ENCODE measurements at places on chromosomes 6 and 20.

DNA sequence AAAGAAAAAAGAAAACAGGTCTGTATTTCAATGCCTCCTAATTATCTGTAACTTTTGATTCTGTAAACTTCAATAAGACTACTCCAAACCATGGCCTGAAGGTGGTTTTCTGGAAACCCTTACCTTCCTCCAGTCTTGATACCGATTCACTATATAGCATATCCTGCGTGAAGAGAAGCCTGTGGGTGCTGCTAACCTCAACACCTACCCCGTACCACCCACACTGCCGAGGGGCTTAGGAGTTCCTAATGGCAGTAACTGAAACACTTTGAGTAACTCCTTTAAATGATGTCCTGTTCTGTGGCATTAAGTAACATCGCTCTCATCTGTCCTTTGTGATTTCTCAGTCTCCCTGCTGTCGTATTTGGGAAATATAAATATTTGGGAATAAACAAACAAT is 104.5 kb upstream of the CARMIL1 start:
- no peak for DNase-seq

DNA sequence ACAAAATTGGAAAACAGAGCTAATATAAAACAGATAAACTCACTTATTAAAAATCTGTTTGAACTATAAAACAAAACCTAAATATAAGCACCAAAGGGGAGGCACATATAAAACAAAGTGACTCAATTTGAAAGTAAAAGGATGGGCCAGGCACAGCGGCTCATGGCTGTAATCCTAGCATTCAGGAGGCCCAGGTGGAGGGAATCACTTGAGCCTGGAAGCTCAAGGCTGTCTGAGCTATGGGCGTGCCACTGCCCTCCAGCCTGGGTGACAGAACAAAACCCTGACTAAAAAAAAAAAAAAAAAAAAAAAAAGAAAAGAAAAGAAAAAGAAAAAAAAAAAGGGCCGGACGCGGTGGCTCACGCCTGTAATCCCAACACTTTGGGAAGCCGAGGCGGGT is 31.1 kb upstream of the SMAP1 start:
- DNase-seq, result no peak

- no peak for DNase-seq
Measured at GRCh38 chr20:3645309-3646066, 17.7 kb downstream of the GFRA4 start.

GRCh38 chr6:161393292-161393691 is 119.4 kb upstream of the AGPAT4 start:
- no peak for DNase-seq

- DNase-seq, result no peak
Measured at GRCh38 chr6:170092826-170093225, 198.1 kb downstream of the DLL1 start.

- DNase-seq, result no peak
Measured at GRCh38 chr6:121354764-121355163, 20.5 kb upstream of the TBC1D32 start.

DNA sequence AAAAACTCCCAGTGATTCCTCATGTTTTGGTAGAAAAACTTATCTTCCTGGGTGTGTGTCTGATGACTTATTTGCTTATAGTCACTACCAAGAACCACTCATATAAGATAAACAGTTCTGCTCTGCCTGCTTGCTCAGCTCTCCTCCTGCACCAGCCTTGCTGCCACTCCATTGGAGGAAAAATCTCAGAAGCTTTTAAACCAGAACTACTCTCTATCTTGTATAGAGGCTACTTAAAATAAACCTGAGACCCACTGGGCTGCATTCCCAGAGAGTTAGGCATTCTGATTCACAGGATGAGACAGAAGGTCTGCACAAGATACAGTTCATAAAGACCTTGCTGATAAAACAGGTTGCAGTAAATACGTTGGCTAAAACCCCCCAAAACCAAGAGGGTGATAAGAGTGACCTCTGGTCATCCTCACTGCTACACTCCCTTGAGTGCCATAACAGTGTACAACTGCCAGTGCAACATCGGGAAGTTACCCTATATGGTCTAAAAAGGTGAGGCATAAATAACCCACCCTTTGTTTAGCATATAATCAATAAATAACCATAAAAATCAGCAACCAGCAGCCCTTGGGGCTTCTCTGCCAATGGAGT is 728.3 kb downstream of the EPHA7 start:
- no peak for DNase-seq

GRCh38 chr6:73519926-73520687 is 725 bp downstream of the EEF1A1 start:
- peak; percentile 38 for DNase-seq

DNA sequence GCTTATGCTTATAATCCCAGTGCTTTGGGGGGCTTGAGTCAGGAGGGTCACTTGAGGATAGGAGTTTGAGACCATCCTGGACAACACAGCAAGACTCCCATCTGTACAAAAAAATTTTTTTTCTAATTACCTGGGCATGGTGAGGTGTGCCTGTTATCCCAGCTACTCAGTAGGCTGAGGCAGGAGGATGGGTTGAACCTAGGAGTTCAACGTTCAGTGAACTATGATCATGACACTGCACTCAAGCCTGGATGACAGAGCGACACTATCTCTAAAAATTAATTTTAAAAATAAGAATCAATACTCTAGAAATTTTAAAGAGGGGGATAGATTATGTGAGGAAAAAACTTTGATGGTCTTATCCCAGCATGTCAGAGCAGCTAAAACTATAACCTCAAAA is 44.1 kb downstream of the SLC23A2 start:
- no peak for DNase-seq

- DNase-seq, result no peak
Measured at GRCh38 chr20:33893314-33893713, 82.2 kb downstream of the CHMP4B start.

DNA sequence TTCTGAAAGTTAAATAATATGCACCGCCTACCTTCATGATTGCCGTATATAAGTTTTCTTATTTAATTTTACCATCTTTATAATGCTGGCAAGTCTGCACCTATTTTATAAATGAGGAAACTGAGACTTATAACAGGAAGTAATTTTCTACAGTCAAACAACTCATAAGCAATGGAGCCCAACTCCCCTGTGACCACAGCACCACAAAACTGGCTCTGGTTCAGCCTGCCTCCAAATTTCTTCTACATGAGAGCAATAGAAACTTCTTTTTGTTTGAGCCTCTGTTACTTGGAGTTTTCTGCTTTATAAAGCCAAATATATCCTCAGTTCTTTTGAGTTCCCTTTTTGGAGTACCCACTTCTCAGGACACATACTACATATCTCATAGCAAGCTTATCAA is 131.1 kb upstream of the HSF2 start:
- no peak for DNase-seq

- no peak for DNase-seq
Measured at GRCh38 chr6:35678021-35678654, 10.6 kb downstream of the FKBP5 start.

DNA sequence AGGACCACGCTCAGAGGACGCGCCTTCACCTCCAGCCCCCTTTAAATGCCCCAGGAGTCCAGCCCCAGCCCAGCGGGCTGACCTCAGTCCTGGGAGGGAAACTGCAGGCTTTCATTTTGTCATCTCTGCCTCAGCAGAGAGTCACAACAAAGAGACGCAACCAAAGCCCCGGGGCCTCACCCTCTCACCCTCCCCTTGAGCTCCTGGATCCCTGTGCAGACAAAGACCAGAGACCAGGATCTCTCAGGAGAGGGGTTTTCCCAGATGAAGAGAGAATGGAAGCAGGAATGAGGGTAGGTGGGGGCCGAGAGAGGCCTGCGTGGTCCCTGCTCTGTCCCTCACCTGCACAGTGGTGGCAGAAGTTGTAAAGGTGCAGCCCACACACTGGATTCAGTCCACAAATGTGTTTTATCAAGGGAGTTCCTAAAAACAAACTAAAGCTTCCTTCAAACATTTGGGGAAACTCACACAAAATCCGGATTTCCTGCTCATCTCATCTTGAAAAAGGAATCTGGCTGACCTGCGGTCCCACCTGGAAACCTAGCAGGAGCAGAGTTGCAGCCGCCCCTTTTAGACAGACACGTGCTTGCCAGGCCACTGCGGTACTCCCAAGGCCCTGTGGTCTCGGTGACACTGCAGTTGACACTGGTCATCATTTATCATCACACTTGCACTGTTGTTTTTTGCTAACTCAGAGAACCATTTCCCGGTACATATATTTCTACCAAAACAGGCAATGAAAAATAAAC is 27.1 kb downstream of the PTGIS start:
- DNase-seq, result no peak

GRCh38 chr6:136127873-136128272 is 122.2 kb downstream of the MTFR2 start:
- no peak for DNase-seq

DNA sequence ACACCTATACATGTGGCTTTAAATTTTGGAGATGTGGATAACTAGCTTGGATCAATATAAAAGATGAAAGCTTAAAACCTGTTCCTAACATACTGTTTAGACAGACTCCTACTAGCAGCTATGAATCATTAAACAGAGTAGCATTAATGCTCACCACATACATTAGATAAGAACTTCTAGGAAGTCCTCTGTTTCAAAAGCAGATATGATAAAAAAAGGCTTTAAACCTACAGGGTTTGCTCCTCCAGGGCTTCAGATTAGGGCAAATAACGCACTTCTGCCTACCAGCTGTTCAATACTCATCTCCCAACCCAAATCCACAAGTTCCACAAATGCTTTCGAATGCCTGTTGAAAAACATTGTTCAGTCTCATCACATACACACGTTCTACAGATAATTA is 1.5 kb downstream of the REPS1 start:
- no peak for DNase-seq

DNA sequence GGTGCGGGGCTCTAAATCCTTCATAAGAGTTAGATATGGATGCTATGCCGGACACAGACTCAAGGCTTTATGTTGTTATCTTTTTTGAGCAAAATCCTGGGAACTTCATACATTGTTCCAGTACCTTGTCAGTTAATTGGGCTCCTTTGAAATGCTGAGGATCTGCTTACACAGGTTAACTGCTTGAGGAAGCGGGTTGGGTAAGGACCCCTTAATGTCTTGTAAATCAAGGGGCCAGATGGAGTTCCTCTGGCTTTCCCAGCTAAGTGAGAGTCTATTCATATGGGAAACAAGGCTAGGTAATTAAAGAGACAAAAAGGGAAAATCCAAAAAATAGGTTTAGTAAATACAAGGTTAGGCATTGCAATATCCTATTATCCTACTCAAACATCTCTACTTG is 141.5 kb downstream of the OR2B2 start:
- DNase-seq, result no peak

All from NCI-H1105 (cell line).